Occipital lobe (tissue), 3 donors: ENCODE measurements at places on chromosomes 1 and 21. TPM values are rescaled to one million over a fixed set of nuclear protein-coding genes. Genes with fewer than 3 reads are reported as not detected.

DNA sequence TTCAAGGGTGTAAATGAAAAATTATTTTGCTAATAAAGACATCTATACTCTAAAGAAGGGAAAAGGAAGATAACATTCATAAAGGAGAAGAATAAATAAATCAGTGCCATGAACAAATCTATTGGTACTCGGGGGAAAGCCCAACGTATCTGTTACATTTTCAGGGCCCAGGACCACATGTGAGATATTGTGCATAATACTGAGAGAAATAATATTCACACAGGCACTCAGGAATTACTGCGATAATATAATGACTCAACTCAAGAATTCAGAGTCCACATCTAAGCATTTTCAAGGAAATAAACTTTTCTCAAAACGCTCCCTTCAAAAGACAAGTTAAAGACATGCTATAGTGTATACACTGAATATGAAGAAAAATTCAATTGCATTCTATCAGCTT is 108.8 kb downstream of the SMYD2 start:
- DNase-seq = no peak

Gene SWT1
- total RNA-seq = 61.3 TPM

DNA sequence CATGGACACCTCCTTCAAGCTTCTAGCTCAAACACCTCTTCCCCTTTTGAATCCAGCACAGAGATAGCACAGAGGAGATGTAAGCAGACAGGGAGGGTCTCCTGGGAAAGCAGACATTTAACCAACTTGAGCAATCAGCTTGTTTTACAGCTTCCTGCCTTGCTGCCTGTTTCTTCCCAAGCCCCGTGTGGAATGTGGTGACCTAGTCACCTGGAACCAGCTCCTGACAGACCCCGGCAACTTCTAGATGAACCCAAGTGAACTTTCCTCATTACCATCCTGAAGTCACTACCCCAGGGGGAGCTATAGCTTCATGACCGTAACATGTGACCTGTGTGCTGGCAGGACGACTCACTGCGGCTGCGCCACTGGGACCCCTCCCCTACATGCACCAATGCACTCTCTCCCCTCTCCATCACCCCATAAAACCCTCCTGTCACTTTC is 24.1 kb upstream of the TTF2 start:
- DNase-seq = no peak

DNA sequence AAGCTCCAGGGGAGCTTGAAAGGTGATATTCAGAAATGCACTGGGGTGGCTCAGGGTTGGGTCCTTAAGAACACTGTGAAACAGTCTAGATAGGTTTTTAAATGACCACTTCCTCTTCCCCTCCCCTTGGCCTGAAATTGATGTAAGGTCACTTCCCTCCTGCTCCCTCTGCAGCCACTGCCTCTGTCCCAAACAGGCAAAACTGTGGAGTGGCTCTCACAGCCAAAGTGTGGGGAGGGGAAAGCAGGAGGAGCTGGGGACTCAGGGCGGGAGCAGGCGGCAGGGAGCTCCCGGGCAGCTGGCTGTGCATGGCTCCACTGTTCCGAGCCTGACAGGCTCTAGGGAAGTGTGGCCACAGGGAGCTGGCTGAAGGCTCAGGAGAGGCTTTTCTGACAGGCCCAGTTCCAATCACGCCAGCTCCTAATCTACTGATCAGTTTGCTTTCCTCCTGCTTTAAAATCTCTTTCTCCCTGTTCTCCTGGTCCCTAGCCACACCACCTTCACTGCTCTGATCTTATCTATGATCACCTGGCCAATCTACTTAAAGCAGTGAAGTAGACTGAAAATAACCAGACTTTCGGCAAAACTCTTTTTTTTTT is 5.1 kb upstream of the CSRP1 start:
- peak; percentile 51 for DNase-seq

GRCh38 chr1:239955431-239955830 is 136.3 kb upstream of the FMN2 start:
- no peak for DNase-seq

DNA sequence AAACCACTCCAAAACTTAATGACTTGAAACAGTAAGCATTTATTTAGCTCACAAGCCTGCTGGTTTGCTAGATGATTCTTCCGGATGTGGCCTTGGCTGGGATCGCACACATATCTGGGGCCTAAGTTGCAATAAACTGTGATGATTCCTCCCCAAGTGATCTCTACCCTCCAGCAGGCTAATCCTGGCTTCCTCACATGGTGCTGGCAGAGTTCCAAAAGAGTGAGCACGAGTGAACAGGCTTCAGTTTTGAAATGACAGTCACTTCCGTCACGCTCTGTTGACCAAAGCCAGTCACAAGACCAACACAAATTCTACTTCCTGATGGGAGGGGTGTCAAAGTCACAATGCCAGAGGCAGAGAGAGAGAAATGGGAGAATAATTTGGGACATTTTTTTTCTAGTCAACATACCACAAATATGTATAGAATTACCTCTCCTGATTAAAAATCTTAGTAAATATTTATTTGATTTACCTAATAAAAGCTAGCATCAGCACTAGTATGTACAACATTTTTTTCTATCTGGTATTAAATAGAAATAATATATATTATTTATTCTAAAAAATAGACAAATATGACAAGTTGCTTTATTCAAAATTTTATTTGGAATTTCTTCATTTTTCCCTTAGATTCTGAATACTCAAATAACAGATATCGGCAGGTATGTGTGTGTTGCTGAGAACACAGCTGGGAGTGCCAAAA is 292.7 kb downstream of the TPR start:
- DNase-seq = no peak

Gene BCAR3
- 5.9 TPM for total RNA-seq

- no peak for DNase-seq
Measured at GRCh38 chr1:31869449-31869848, 53.6 kb upstream of the SPOCD1 start.

DNA sequence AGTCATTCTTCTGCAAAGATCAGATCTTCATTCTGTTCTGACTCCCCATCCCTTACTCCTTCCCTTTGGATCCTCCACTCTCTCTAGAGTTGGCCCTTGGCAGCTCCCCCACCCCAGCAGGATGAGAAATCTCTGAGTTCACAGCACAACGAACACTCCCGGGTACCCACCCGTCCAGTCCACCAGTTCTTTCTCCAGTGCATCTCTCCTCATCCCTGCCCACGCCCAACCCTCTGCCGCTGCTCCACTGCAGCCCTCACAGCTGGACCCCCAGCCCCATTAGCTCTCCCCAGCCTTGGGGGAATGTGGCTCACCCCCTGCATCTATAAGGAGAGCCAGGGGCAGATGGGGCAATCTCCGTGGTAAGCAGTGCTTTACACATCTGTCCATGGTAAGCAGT is 125.7 kb downstream of the MATN1 start:
- DNase-seq = no peak

DNA sequence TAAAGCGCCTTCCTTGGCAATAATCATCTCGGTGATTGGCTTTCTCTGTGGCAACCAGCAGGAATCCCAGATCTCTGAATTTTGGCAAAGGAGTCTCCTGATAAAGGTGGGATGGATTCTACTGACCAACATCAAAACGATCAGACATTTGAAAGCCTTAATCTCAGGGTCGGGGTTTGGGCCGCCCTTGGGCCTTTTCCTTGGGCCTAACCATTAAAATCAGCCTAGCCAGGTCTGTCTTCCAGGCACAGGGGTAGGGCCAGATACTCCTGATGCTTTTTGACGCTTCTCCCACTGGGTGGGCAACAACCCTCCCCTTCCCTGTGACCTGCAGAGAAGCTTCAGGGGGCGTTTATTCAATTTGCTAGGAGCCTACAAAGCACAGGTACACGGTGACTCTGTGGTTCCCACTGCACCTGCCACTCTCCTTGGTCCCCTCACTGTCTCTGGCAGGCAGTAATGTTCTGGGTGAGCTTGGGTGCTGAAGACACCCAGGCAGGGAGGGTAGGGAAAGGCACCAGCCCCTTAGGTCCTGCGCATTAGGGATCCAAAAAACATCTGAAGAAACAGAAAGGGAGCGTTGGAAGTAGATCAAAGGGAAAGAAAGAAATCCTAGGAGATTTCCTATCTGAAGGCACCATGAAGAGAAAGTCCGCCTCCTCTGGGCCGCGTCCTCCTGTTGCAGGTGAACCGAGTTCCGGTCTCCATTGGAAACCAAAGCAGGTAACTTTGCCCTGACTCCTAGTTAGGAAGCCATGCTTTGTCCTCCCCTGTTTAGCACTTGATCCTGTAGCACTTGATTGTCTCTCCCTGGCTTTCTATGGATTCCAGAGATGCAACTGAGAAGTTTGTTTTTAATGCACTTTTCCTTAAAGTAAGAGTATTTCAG is 12.3 kb downstream of the RNU1-2 start:
- DNase-seq = no peak

Gene DMBX1
- not detected for total RNA-seq

Gene SPRR1B
- total RNA-seq = not detected

GRCh38 chr1:183544598-183545297 is 45.5 kb downstream of the NCF2 start:
- no peak for DNase-seq

GRCh38 chr1:41648844-41649243 is 164.4 kb upstream of the EDN2 start:
- DNase-seq = no peak

- DNase-seq = no peak
Measured at GRCh38 chr1:167120899-167121298, 27.0 kb downstream of the STYXL2 start.

DNA sequence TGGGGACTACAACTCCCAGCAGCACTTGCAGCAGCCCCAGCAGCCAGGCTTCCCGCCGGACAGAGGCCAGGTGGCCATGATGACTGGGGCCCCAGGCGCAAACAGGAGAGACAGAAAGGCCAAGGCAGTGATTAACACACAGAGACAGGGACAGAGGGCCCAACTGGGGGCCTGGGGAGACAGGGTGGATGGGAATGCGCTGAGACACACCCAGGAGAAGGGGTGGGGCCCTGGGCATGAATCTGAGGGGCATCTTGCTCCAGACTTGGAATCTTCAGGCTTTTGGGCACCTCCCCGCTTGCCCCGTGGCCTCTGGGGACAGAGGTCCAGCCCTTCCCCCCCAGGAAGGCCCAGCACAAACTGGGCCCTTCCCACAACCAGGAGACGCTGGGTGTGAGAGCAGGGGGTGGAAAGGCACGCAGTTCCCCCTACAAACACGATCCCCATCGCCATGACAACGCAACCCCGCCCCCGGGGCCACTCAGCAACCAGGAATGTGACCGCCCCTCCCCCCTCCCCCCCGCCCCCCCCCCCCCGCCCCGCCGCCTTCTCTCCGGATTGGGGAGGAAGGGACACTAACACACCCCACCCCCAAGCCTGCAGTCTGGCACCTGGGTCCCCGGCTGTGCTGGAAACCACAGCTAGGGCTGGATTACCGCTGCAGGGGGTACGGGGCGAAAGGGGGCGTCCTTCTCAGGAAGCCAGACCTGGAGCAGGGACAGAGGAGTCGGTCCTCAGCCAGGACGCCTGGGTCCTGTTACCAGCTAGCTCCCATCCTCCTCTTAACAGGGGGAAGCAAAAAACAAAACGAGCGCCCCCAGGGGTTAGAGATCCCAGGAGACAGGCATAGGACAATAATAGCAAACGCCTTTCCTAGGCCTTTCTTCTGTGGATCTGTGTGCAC is 4.5 kb downstream of the HDGF start:
- peak; percentile 77 for DNase-seq

- DNase-seq = no peak
Measured at GRCh38 chr21:42683371-42684108, 30.1 kb downstream of the PDE9A start.

DNA sequence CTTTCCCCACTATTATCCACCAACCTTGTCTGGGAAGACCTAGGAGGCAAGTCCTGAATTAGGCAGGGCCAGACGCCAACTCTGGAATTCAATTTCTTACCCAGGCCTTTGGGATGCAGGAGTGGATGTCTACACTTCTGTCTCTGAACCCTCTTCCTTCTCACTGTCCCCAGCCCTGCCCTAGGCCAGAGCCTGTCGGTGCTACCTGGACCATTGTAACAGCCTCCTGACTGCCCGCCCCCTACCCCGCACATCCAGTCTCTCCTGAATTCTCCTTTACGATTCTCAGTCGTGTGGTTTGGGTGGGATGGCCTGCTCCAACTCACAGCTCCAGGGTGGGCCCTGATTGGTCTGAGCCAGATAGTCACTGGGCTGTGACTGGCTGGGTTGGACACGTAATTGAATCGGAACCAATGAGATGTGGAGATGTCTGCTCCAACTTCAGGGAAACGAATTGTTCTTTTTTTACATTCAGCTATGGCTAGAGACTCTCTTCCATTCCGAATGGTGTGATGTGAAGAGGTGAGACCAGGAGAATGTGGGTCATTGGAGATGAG is 304.6 kb downstream of the PTPRU start:
- no peak for DNase-seq

Gene TSPEAR
- not detected for total RNA-seq

- DNase-seq = no peak
Measured at GRCh38 chr1:244941121-244941520, 76.8 kb upstream of the HNRNPU start.

Gene TMEM54
- 5.3 TPM for total RNA-seq

Gene CFAP45
- total RNA-seq = 0.47 TPM

DNA sequence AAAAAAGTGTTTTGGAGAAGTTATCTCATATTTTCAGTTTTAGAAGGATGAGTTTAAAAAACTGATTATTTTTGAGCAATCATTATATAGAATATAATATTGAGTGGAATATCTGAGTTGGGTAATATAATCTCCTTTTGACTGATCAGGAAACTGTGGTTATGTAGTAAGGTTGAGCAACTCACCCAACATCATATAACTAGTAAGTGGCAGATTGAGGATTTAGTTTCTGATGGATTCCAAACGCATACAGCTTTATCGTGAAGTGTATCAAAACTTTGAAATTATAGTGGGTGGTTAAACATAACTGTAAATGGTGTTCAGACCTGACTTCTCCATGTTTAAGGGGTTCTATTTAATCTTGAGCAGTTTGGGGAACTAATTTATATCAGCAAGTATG is 98.6 kb downstream of the OLFM3 start:
- DNase-seq = no peak

DNA sequence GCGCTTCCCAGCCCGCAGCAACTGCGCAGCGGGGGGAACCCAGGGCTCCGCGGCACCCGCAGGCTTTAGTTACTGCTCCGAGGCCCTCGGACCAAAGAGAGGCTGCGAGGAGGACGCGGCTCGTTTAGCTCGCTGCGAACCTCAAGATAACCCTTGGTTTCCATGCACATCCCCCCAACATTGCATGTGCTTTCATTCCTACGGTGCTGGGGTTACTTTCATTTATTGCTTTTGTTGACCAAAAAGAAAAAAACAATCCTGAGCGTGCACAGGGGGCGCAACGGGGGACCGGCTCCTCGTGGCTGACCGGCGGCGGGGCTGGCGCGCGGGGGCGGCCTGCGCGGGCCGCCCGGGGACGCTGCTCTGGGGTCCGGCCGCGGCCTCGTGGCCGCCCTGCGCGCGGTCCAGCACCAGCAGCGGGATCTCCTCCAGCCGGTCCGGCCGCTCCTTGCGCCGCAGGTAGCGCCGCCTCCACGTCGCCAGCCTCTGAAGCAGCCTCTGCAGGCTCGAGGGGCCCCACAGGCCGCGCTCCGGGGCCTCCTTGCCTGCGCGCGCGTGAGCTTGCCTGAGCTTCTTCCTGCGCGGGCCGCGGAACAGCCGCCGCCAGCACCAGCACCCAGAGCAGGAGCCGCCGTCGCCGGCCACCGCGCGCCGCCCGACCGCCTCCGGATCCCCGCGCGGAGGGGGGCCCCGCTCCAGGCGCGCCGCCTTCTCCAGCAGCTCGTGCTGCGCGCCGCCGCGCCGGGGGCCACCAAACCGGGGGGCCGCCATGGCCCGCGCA is 77.4 kb downstream of the DESI2 start:
- DNase-seq = no peak
